ENCODE measurements at places on chromosomes 6 and 20.

DNA sequence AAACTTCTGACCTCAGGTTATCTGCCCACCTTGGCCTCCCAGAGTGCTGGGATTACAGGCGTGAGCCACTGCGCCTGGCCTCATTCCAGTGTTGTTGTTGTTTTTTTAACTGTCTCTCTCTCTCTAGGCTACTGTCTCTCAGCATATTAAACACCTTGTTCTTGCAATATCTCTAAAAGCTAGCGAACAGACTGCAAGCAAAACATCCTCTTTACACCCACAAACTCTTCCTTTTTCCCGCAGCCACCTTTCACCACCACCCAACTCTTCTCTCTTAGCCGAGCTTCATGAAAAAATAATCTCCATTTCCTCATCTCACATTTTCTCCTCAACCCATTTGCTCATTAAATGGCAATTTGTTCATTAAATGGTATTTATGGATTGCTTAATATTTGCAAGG is 45.5 kb downstream of the SGK1 start:
- DNase-seq: no peak

DNA sequence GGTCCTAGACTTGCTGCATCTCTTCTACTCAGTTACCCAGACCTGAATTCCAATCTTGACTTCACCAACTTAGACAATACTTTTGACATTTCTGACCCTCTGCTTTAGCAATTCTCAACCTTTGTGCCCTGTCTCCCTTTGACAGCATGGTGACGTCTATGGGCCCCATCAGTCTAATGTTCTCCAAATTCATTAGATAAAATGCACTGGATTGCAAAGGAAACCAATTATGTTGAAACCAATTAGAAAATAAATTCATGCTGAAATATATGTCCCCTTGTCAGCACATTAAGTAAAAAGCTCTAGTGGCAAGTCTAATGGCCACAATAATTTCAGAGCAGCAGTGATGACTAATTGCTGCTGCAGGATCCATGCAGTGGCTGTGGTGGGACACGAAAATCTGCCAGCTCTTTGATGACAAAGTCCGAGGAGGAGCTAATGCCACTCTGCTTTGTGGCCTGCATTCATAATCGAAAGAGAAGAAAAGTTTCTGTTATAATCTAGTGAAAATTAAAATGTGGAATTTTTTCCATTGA is 64.0 kb downstream of the BFSP1 start:
- DNase-seq: no peak

DNA sequence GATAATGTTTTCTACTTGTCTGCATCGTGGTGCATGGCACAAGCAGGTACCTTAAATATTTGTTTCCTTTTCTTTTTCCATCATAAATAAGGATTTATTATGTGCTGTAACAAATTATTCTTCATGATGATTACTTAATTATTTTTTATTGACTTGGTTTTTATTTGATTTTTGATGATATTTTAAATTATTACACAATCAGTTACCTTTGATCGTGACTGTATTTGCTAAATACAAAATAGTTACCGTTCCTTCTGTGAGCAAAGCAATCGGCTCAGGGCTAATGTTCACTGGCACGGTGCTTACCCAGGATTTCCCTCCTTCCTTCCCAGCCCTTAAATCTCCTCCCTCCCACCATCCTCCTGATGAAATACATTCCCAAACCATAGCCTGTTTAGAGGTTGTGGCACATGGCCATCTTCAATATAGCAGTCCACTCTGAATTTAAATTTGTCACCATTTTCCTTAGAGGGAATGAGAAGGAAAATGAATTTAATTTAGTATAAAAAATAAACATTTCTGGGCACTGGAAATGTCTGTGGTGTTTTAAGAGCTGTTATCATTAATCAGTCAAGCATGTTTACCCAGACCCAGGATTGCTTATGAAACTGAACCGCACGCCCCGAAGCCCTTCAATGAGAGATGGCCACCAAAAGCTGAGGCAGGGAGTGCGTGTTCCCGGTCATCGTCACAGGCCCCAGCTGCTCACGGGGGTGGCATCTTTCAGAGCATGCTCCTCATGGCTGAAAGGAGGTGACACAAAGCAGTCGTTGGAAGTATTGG is 23.0 kb upstream of the EXOC2 start:
- no peak for DNase-seq

DNA sequence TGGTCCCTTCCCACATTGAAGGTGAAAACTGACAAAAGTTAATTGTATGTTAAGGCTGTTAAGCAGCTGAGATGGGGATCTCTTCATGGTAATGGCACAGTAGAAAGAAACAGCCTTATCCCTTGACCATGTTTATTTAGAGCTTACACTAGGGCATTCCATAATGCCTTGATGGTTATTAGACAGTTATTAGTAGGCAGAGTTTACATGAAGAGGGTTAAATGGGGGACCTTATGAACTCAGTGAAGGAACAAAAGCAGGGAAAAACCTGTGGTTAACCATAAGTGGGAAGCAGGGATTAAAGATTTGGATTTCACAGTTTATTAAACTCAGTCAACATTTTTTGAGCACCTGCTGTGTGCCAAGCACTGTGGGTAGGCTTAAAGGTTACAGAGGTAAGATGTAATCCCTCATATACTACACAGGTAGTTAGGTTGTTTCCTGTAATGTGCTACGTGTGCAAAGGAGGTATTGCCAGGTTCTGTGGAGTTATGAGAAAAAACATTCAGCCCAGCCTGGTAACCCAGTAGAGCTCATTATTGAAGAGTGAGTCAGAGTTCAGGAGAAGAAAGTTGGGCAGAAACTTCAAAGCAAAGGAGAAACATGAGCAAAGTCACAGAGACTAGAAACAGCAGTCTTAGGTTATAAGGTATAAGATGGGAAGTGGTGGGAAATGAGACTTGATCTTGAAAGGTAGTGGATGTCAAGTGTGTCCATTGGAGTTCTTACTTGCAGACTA is 32.3 kb upstream of the GNRH2 start:
- DNase-seq: peak; percentile 2

DNA sequence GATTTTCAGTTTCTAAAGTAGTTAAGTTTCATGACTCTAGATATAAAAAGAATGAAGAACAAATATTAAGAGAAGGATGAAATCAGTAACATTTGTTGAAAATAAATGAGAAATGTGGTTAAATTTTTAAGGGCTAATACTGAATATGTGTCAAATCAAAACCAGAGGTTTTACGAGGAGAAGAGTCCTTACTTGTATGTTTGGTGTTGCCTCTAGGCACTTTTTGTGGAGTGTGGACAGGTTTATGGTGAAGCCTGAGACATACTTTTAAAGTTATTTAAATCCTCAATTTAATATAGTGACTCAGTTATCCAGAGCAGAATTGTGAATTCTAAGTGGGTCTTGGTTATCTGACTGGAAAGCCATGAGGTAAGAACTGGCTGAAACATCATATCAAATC is 68.7 kb downstream of the COL19A1 start:
- DNase-seq: no peak

DNA sequence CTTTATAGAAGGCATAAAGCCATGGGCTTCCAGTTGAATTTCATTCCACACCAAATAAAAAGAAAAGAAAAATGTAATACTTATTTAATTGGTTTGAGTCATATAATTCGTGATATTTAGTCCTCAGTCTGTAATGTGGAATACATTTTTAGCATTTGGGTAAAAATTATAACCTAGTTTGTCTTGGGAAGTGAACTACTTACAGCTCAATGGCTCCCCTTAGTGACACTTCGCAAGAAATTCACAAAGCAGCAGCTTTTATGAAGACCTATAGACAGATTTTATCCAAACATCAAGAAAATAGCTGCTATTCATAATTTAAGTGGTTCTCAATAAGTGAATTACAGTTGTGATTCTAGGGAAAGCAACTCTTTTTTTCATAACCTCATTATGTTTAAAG is 72.1 kb downstream of the RSPO3 start:
- DNase-seq: no peak

DNA sequence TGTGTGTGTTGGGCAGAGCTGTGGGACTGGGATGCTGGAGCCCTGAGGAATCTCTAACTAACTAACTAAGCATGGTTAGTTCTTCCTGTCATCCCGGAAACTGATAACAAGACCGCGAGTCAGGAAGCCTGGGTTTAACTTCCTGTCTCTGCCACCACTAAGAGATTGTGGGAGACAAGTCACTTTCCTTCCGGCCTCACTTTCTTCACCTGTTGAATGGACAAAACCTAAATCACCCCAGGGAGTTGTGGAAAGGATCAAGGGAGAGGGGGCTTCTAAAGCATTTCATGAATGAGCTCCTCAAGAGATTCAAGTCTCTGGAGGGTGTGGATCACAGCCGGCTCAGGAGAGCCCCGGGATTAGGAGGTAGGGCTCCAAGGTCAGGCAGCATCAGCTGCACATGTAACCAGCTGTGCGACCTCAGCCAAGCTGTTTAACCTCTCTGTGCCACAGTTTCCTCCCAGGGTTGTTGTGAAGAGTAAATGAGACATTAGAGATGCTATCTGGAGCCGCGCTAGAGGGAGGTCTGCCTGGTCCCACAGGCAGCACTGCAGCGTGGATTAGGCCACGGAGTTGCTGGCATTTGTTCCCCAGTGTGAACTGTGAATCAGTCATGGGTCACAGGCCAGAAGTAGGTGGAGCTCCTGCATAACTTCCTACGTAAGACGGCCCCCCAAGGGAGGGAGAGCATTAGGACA is 105.1 kb downstream of the TOX2 start:
- DNase-seq: peak; percentile 27

DNA sequence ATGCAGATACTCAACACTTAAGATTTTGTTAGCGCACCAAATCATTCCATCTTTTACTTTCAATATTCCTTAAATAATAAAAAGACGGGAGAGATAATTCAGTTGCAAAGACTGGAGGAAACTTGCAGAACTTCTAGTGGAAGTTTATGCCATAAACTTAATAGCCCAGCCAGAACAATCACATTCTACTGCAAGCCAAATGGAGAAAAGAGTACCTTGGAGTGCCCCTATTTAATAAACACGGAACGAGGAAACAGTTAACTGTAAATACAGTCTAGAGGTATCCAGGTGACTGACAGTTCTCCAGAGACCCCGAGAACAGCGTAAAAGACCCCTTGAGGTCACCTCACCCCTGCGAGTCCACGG is 635 bp downstream of the SLC35B3 start:
- no peak for DNase-seq

GRCh38 chr6:52424513-52424912 is 4.4 kb downstream of the EFHC1 start:
- DNase-seq: no peak

DNA sequence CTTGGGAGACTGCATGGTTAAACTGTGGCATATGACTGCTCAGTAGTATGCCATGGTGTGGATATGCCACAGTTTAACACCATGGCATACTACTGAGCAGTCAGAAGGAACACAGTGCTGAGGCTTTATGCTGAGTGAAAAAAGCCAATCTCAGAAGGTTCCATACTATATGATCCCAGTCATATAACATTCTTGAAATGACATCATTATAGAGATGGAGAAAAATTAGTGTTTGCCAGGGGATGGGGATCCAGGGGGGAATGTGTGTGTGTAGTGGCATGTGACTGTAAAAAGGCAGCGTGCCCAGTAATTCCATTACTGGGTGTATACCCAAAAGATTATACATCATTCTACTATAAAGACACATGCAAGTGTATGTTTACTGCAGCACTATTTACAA is 85.8 kb downstream of the FOXF2 start:
- no peak for DNase-seq

DNA sequence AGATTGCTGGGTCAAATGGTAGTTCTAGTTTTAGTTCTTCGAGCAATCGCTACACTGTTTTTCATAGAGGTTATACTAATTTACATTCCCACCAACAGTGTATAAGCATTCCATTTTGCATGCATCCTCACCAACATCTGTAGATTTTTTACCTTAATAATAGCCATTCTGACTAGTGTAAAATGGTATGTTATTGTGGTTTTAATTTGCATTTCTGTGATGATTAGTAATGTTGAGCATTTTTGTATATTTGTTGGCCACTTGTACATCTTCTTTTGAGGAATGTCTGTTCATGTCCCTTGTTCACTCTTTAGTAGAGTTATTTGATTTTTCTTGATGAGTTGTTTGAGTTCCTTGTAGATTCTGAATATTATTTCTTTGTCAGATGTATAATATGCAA is 236.2 kb downstream of the GRM1 start:
- no peak for DNase-seq

GRCh38 chr6:168126566-168127383 is 47.8 kb upstream of the FRMD1 start:
- DNase-seq: no peak

DNA sequence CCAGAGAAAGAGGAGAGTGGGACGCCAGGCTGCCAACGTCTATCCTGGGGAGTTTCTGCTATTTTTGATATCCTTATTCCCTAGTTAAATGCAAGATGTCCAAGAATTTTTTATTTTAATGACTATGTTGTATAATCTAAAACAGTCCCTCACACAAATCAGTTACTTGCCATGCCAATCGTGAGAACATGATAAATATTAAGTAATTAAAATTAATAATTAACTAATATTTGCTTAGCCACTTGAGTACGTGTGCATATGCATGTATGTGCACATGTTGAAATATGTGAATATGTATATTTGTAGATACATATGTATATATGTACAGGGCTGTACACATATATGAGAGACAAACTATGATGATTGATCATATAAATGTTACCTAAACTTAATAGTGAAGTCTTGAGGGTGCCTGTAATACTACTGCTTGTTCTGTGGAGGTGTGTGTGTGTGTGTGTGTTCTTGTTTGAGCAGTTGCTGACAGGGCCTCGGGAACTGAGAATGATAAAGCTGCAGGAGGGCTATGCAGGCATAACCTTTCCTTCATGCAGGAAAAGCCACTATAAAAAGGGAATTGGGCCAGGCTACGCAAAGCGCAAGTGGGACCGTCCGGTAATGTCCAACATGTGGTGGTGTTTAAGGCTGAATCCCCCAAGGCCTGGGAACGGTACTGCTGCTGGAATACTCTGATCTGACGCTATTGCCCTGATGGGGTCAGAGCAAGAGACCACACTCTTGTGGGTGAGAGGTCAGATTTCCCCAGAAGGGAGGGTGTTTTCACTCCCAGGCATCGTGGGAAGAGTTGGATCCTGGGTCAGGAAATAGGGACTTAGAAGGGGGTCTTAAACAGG is 148.3 kb upstream of the TBX18 start:
- DNase-seq: no peak

GRCh38 chr6:144935661-144936060 is 650.5 kb downstream of the UTRN start:
- DNase-seq: no peak

DNA sequence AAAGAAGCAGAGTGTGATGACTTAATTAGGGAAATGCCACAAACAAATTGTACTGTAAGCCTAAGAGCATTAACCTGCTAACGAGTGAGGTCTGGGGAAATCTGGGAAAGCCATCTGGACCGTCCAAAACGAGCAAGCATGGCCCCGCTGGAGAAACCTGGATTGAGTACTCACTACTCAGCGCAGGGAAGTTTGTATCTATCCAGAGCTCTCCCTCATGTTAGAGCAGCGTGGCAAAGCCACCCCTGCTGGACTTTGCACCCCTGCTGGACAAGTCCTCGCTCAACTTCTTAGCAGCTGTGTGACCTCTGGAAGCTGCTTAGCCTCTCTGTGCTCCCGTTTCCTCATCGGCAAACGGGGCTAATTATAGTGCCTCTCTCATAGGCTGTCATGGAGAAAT is 37.3 kb downstream of the PSMG4 start:
- no peak for DNase-seq

DNA sequence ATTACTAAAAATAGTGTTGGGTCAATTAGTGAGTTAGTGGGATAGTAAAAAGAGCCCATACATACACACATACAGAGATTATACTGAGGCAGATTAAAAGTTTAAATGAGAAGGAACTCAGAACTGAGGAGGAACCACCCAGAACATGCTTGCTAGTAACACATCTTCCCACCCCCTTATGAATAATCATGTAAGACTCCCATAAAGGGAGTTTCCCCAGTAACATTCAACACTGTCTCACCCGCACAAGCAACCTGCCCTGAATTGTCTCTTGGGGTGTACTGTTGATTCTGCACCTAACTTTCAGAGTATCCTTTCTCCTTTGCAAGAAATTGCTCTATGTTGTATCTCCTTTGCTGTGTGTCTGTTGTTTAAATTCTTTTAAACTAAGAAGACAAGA is 11.1 kb upstream of the HLA-DQB2 start:
- no peak for DNase-seq
